NCI-H2081 (cell line): ENCODE measurements at places on chromosomes 6 and 20.

DNA sequence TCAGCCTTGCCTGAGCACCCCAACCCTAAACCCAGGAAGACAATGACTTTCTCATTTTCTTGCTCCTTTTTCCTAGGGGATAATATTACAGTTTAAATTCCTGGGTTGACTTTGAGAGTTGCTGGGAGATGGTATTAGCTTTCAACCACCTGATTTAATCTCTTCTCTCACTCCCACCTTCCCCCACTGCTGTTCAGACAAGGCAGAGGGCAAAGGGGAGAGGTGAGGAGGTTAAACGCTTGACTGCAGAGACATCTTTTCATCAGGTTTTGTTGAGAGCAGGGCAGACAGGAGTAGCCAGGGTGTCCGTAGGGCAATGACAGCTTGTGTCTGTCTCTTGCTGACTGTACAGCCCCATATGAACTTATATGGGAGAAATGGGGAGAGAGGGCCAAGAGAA lies 811.2 kb downstream of the MAFB start:
- no peak for DNase-seq

DNA sequence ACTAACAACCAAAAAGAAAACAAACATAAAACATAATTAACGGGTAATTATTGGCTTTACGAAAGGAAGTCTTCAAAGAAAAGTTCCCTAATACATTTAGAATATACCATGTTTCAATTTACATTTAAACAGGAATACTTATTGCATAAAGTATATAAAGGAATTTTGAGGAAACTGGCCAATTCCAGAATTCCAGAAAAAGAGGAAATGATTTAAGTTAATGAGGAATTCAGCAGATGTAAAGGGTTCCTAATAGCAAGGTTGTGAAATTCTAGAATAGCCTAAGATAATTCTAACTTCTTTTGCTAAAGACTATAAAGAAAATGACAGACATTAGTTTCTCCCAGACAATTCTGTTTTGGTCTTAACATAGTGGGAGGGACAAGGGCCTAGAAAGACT lies 35.0 kb downstream of the DTNBP1 start:
- no peak for DNase-seq

DNA sequence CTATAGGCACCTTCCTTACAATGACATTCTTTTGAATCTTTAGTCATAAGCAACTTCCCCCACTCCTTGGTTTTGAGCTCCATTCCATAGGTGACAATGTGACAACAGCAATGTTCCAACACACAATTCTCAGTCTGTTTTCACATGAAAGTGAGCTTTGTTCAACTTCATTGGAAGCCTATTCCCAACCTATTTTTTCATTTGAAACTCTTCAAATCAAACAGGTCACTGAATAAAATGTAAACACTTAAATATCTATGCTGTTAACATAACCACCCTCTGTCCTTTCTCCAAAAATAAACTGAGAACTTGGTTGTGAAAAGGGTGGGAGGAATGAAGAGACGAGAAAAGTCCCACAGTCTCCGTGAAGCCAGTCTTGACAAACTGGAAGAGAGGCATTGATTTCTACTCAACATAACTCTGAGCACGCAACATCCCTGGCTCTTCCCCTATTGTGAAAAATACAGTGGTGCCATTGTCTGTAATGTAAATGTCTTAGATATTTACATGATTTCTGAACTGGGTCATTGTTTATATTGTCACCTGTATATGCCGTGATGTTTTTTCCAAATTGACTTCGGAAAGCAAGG lies 343.1 kb downstream of the TFAP2A start:
- DNase-seq, result no peak

DNA sequence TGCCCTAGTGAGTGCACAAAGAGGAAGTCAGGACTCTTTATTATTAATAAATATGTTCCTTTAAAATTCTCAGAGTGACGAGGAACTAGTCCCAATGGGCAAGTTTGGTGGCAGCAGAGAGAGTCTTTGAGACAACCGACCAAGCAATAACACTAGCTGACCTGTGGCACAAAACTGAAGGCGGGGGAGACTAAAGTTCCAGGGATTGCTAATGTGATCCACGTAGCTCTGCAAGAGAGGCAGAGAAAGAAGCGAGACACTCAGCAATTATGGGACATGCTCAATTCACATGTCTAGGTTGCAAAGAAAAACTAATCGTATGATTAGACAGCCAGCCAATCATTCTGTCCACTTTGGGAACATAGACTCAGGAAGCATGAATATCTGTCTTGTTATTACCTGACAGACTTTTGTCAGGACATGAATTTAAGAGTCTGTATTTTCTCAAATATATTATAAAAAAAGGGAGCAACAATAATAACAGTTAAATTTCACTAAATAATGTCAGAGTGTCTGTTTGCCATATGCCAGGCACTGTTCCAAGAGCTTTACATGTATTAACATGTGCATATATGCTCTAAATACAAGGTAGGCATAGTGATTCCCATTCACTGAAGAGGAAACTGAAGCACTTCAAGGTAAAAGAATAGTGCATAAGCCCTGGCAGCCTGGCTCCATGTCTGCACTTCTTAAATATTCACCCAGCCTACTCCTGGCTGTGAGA lies 81.0 kb downstream of the COL9A1 start:
- DNase-seq, result no peak

DNA sequence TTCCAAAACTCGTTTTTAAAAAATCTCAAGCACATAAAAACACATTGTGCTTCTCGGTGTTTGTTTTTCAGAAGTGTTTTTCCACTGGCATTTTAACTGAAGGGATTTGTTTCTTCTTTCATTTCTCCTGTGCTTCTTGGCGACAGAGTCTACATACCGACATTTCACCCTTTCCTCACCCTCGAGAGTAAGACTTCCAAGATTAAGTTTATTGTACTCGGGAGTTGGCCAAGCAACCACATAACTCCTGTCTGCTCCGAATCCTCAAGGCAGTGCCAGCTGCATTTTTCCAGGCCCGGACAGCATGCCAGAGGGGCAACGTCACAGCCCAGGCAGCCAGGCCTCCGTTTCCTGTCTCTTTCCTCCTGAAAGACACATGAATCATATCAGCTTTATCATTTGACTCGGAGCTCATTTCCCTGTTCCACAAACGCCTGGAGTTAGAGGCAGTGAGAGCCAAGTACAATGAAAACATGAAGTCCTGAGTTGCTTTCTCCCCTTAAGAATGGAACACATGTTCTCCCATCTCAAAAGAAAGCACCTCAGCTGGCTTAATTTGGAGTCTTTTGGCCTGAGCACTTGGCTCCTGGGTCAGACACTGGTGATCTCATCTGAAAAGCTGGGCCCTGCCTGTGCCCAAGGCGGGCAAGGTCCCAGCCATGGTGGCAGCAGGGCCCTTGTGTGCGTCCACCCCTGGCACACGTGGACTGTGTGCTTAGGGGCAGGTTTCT lies 23.2 kb upstream of the FAM50B start:
- no peak for DNase-seq
